ENCODE measurements at places on chromosomes 1 and 21.

DNA sequence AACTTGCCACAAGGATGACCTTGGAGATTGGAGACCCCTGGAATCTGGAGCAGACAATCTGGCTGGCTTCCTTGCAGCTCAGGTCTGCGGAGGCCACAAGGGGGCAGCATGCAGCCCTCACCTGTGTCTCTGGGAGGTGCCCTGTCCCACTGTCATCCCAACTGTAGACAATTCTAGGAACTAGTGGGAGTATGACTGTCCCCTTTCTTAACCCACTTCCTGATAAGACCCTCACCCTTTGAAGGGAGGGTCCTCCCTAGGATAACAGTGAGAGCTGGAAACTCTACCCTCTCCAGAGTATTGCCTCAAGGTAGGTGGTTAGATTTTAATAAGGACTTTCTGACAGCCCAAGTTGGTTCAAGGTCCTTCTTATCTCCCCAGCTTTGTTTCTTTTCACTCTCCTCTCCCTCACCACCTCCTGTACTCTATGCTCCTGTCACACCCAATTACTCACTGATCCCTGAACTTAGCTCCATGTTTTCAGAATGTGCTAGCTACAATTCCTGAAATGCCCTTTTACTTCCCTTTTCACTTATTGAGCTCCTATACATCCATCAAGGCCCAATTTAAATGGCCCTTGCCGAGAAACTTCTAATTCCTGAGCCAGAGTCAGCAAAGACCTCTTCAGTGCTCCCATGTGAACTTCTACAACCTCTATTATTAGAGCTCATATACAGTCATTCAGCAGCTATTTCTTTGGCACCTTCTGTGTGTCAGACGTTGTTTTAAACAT lies 9.2 kb upstream of the KCNQ4 start:
- DNase-seq = peak; percentile 76

- no peak for DNase-seq
Measured at GRCh38 chr21:32410916-32411315, 1.6 kb upstream of the EVA1C start.

GRCh38 chr1:240824238-240824637 lies 212.3 kb upstream of the GREM2 start:
- DNase-seq = no peak

- no peak for DNase-seq
Measured at GRCh38 chr1:78275906-78276685, 214.7 kb upstream of the PTGFR start.

- DNase-seq = no peak
Measured at GRCh38 chr1:165539306-165539705, 4.5 kb upstream of the LRRC52 start.

- no peak for DNase-seq
Measured at GRCh38 chr1:32151319-32151787, 28.1 kb upstream of the TXLNA start.

Measured in activated CD8-positive, alpha-beta T cell treated with anti-CD3 and anti-CD28 coated beads, Interleukin-2, amount 10 ng/mL, durations not matched to agents 7 days and 5 days (primary cell).